ENCODE measurements at places on chromosomes 16 and 17.

DNA sequence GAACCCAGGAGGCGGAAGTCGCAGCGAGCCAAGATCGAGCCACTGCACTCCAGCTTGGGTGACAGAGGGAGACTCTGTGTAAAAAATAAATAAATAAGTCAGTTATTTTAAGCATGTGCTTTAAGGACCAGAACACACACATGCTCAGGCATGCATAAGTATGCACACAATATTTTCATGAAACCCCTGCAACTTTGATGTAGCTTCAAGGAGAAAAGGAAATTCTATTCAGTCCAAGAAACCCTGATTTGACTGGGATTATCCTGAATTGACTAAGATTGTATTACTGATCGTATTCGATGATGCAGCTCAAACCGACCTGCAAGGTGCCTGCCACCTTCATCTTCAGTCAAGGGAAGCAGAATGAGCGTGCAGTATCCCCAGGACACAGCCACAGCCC lies 841 bp downstream of the TEKT5 start:
- DNase-seq: no peak

DNA sequence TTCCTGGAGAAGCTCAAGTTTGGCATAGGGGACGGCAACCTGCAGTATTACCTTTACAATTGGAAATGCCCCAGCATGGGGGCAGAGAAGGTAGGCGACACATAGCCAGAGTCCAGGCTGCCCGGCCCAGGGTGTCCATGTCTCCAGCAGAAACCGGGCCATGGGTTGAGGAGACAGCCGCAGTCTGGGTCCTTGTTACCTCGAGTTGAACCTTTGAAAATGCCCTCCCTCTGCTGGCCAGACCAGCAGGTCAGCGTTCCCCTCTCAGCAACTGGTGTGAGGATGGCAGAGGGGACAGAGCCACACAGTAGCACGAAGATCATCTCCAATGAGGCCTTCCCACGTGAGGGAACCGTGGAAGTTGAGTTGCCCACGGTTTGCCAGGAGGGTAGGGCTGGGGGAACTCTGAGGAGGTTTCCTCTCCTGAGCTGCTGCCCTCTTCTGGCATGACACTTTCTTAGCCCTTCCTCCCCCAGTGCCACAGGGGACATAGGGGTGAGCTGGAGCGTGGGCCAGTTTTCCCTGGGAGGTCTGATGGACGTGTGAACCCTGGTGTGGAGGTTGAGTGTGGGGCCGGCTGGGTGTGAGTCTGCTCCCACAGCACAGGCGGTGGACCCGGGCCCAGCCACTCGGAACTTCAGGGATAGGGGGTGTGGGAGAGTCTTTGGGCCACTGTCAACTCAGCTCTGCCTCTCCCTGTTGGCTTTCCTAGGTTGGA lies 27.2 kb downstream of the PLCD3 start:
- DNase-seq: no peak

GRCh38 chr17:76540381-76541300 lies 797 bp downstream of the PRCD start:
- peak; percentile 99 for DNase-seq

DNA sequence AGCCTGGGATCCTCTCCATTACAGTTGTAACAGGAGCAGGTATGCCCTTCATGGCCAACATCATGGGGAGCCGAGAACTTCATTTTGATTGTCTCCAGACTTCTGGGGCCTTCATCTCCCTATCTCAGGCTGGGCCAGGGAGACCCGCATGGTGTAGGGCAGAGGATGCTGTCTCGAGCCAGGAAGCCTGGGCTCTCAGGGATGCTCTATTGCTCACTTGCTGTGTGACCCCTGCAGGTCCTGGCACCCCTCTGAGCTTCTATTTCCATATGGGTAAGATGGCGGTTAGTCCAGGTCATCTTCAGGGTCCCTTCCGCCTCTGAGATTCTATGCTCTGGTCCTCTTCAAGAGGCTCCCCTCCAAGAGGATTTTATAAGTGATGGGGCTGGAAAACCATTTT lies 20.6 kb upstream of the RNF135 start:
- no peak for DNase-seq

DNA sequence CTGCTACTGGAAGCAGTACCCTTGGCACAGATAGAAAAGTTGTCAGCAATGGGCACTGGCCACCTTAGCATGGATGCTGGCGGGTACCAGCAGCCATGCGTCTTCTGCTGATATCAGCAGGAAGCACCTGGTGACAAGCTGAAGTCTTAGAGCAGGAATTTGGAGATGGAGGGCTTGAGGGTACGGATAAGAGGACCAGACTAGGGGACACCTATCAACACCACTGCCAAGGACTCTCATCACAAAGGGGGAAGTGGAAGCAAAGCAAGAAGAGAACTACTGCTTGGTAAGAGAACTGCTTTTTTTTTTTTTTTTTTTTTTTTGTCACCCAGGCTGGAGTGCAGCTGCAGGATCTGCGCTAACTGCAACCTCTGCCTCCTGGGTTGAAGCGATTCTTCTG lies 35.4 kb upstream of the LYRM9 start:
- no peak for DNase-seq
